Activated T-cell treated with anti-CD3 and anti-CD28 coated beads for 1 hour (primary cell): ENCODE measurements at places on chromosomes 12 and 14.

GRCh38 chr12:132618683-132619043 is at the start of gene P2RX2:
Gene P2RX2, plus strand, starts transcription at chr12:132618776. Its CDS starts 41 bp downstream, at chr12:132618817.
- no peak for DNase-seq

DNA sequence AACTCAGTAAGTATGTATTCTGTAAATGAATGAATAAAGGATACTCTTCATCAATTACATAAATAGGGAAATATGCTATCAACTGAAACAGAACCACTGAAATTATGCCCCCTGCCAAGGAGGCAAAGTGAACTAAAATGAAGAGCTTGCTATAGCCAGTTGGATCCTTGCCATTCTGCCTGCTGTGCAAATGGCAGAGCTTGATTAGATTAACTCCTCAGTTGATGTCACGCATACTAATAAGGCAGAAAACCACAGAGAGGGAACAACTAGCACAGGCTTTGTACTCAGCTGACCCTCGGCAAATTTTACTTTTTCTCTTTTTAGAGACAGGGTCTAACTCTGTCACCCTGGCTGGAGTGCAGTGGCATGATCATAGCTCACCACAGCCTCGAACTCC is 36.7 kb upstream of the FERMT2 start:
- DNase-seq: no peak

- no peak for DNase-seq
These were observed 343.4 kb downstream of the ADAMTS20 start for GRCh38 chr12:43208627-43209026.

GRCh38 chr12:112973011-112973735 is 5.1 kb upstream of the OAS2 start:
- DNase-seq: no peak

GRCh38 chr12:3803865-3804472 is 51.1 kb upstream of the CRACR2A start:
- DNase-seq: peak; percentile 55

GRCh38 chr14:75970989-75971388 is 10.8 kb downstream of the TGFB3 start:
- no peak for DNase-seq

GRCh38 chr12:122793685-122794106 is 19.3 kb downstream of the CCDC62 start:
- no peak for DNase-seq

DNA sequence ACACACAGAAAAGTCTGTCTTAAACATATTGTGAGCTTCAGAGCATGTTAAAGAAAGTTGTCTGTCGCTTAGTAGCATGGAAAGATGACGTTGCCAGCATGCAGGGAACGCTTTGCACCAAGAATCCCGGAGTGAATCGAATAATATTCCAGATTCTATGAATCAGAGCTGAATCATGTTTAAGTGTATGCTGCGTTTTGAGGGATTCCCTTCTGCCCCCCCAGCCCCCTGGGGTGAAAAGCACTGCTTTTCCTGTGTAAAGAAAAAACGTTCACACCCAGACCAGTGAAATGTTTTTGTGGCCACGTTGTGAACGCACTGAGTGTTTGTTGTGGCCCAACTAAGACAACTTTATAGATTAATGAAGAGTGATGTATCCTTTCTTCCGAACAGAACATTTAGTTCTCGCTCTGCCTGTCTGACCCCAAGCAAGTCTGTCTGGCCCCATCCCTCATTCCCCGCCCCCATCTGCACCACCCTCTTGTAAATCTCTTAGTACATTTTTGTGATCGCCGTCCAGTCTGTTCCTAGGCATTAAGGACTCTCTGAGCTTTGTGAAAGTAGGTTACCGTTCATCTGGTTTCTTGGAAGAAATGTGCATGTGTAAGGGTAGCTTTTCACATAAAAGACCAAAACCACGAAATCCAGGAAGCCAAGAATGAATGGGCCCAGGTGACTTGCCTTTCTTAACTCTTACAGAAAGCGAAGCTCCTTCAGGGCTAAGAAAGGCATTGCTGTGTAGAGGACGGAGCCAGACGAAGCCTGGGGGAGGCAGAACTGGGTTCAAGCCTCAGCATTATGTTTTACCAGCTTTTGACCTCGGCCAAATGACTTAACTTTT is 103.0 kb downstream of the SAMD4A start:
- no peak for DNase-seq

DNA sequence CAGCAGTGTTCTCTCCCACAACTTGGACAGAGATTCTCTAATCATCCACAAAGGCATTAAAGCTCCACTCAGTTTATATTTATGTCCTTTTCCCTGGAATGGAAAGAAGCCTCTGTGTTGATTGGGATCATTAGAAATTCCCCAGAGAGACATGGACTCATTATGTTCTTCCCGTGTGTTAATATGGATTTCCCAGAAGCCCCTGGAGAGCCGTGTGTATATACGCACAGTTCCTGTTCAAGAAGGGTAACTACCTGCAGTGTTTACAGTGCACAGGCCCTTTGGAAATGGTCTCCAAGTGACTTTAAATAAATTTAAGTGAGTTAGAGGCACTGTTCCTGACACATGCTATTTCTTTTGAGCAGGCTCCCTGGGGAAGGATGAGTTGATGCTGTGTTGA is 428.0 kb upstream of the TMTC1 start:
- no peak for DNase-seq

GRCh38 chr12:75361408-75361807 is 26.9 kb downstream of the GLIPR1L1 start:
- DNase-seq: no peak

GRCh38 chr12:337039-337438 is 52.1 kb downstream of the KDM5A start:
- DNase-seq: no peak

- no peak for DNase-seq
These were observed 10.9 kb downstream of the RNF212B start for GRCh38 chr14:23248601-23249000.

- DNase-seq: no peak
These were observed 165.0 kb downstream of the OTOGL start for GRCh38 chr12:80264386-80264785.

- no peak for DNase-seq
These were observed 1.4 kb downstream of the EEA1 start for GRCh38 chr12:92927436-92928281.

GRCh38 chr12:101297661-101298060 is 17.8 kb downstream of the UTP20 start:
- no peak for DNase-seq

DNA sequence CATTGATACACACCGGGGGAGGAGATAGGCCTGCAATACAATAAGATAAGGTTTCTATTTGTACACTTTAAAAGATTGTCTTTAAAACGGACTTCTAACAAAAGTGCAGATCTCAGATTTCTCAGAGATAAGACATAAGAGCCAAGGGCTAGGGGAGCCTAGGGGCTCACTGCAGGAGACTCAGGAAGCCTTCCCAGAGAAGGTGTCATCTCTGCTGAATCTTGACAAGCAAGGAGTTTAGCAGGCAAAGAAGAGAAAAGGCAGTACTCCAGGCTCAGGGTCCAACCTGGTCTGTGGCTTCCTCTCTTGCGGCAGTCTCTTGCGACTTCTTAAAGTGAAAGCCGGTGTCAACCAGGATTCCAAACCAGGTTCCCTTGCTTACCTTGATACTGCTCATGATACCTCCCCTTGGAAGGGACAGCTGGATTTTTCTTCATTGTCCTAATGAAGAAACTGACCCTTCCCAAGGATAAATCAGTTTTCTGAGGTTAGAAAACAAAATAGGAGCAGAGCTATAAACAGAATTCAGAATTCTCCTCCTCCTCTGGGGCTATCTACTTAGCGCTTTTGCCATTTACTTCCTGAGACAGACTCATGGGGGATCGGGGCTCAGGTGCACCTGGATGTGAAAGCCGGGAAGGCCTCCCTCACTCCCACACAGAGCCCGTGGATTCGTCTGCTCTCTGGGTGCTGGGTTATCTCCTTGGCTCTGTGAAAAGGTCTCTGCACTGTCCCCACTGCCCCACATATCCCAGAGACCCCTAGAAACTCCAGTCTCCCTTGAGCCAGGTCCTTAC is 1.7 kb upstream of the SCNN1A start:
- DNase-seq: no peak

GRCh38 chr12:88188180-88188579 is 46.1 kb downstream of the TMTC3 start:
- no peak for DNase-seq

GRCh38 chr14:50943261-50943942 is 881 bp downstream of the PYGL start:
- DNase-seq: no peak

- no peak for DNase-seq
These were observed 42.9 kb downstream of the RALGAPA1 start for GRCh38 chr14:35766036-35766699.

- DNase-seq: no peak
These were observed 2.5 kb downstream of the PTGDR start for GRCh38 chr14:52269982-52270381.

DNA sequence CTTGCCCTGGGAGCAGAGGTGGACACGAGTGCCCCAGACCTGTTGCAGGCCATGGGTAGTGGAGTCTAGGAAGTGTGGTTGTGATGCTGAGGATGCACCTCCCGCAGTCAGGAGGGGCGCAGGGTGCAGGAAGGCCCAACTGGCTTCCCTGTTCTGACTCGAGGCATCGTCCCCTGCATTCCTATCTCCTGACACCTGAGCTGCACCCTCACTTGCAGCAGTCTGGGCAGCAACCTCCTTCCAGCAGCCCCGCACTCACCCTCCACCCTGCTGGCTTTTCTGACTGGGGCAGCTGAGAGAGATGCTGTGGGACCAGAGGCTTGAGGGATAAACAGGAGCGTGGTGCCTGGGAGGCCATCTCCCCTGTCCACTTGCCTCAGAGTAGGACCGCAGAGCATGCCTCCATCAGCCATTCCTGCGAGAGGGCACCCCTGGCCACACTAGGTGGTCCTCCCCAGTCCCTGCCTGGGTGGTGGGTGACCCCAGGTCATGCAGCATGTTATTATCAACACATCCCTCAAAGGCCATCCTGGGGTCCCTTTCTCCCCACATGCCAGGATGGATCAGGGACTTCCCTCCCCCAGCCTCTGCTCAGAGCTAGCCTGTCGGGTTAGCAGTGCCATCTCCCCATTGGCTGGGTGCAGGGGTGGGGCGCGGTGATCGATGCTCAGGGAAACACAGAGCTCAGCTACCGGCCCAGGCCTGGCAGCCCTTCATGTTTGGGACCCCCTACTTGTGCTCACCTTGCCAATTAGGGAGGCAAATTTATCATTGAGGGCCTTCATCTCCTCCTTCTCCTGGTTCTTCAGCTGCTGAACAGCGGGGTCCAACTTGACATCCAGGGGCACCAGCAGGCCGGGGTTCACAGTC is 719 bp downstream of the KRT80 start:
- no peak for DNase-seq

DNA sequence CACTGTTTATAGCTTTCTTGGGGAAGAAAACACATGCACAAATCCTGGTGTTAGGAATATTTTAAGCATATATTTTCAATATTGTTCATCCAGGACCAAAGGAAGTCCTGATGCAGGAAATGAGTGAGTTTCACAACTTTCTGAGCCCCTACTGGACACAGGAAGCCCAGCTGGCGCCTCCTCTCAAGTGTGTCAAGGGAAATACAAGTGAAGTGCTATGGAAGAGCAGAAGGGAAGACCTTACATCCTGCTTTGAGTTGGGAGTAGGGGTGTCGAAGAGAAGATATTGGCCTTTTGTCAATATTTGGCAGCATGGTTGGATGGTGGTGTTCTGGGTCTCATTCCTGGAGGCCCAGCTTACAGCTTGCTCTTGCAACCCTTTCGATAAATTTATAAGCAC is 66.1 kb upstream of the ZDHHC17 start:
- no peak for DNase-seq

GRCh38 chr12:67681941-67682620 is 33.5 kb downstream of the DYRK2 start:
- DNase-seq: no peak

DNA sequence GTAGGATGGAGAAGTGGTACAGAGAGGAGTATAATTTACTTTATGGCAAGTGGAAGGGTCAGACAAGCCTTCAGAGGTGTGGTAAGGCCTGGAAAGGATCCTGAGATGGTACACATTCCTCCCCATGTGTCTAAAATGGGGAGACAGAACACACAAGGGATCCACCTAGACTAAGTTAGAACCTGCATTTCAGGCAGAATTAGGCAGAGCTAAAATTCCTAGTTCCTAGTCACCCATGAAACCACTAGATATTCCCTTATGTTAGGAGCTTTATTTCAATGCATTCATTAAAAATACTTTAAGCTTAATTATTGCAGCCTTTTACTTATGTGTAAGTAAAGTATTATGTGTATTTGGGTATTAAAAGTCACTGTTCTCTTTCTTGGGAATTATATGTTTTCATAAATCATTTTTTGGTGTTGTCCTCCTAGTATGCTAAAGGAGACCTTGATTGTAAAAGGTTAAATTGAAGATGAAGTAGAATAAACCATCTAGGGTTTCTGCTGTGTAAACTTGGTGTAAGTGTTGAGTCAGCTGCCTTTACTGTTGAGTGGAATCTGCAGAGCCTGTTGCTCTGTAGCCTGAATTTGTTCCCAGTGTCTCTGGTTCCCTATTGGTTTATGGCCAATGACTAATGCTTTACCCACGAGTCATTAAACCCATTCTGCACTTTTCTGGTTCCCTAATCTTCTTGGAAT is 423.2 kb downstream of the ATP23 start:
- DNase-seq: no peak

- DNase-seq: no peak
These were observed 6.3 kb downstream of the TRAFD1 start for GRCh38 chr12:112131686-112132085.

- DNase-seq: no peak
These were observed 11.2 kb downstream of the FAR2 start for GRCh38 chr12:29160230-29160629.

- no peak for DNase-seq
These were observed 279.4 kb downstream of the CACNA1C start for GRCh38 chr12:2332236-2332635.

GRCh38 chr12:42125388-42125767 is 19.3 kb downstream of the GXYLT1 start:
- no peak for DNase-seq

DNA sequence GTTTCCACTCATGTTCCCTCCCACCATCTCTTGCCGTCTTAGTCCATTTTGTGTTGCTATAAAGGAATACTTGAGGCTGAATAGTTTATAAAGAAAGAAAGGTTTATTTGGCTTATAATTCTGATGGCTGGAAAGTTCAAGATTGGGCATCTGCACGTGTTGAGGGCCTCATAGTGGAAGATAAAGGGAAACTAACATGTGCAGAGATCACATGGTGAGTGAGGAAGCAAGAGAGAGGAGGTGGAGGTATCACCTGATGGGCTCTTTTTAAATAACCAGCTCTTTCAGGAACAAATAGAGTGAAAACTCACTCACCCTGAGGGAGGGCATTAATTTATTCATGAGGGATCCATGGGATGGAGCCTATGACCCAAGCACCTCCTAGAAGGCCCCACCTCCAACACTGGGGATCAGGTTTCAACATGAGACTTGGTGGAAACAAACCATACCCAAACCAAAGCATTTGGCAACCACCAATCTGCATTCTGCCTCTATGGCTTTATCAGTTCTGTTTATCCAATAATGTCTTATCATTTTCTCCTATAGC is 29.5 kb downstream of the MYO1H start:
- DNase-seq: no peak

GRCh38 chr12:53994264-53995001 is 5.5 kb upstream of the HOXC9 start:
- no peak for DNase-seq
